A549 treated with Hydrocortisone at 1 μM for 4 hours (cell line): ENCODE measurements at places on chromosomes 4 and X. TPM values are rescaled to one million over a fixed set of nuclear protein-coding genes. Genes with fewer than 3 reads are reported as not detected.

LIMCH1 gene
- 34.4 to 58.1 TPM (median 48.0 TPM) in 5 replicates for total RNA-seq

STK32B gene
- total RNA-seq: 14.8 to 18.1 TPM (median 15.5 TPM) in 5 replicates

TLL1 gene
- total RNA-seq: 0.13 to 0.22 TPM (median 0.21 TPM) in 5 replicates

XIAP gene
- 24.6 to 35.2 TPM (median 28.1 TPM) in 5 replicates for total RNA-seq

ZNF674 gene
- total RNA-seq: 2.2 to 3.5 TPM (median 2.8 TPM) in 5 replicates

BMP3 gene
- not detected in 5 replicates for total RNA-seq

ARAP2 gene
- 0.36 to 0.77 TPM (median 0.41 TPM) in 5 replicates for total RNA-seq

AMOT gene
- 0.03 to 0.05 TPM (median 0.03 TPM) in 3 of 5 replicates, not detected in the others for total RNA-seq

ANKRD50 gene
- total RNA-seq: 3.4 to 7.5 TPM (median 5.6 TPM) in 5 replicates

NKX6-1 gene
- 0.32 to 0.47 TPM (median 0.41 TPM) in 5 replicates for total RNA-seq

PNCK gene
- 0.13 to 0.44 TPM (median 0.26 TPM) in 3 of 5 replicates, not detected in the others for total RNA-seq

GAB1 gene
- total RNA-seq: 1.6 to 3.8 TPM (median 2.3 TPM) in 5 replicates

WDFY3 gene
- 5.7 to 11.1 TPM (median 7.3 TPM) in 5 replicates for total RNA-seq

ANXA3 gene
- total RNA-seq: 60.0 to 74.2 TPM (median 65.4 TPM) in 5 replicates

WDR17 gene
- total RNA-seq: 1.5 to 2.0 TPM (median 1.6 TPM) in 5 replicates

DCX gene
- not detected in 5 replicates for total RNA-seq

FAM241A gene
- total RNA-seq: 0.68 to 0.99 TPM (median 0.76 TPM) in 5 replicates

ASB9 gene
- total RNA-seq: 19.9 to 25.9 TPM (median 22.0 TPM) in 5 replicates

GRIA2 gene
- total RNA-seq: not detected in 5 replicates

UGT2B15 gene
- 0.05 to 0.13 TPM (median 0.07 TPM) in 4 of 5 replicates, not detected in the other for total RNA-seq

GLRA2 gene
- total RNA-seq: not detected in 5 replicates

RBMX2 gene
- total RNA-seq: 27.2 to 33.0 TPM (median 28.2 TPM) in 5 replicates

XKRX gene
- 0.55 to 1.1 TPM (median 0.82 TPM) in 5 replicates for total RNA-seq

DCAF4L1 gene
- 0.08 to 0.14 TPM (median 0.10 TPM) in 5 replicates for total RNA-seq

NAA11 gene
- total RNA-seq: not detected in 5 replicates

SLC9B1 gene
- 0.10 TPM in 1 of 5 replicates, not detected in the others for total RNA-seq

SPOCK3 gene
- 0.13 to 0.36 TPM (median 0.16 TPM) in 5 replicates for total RNA-seq

ATOH1 gene
- not detected in 5 replicates for total RNA-seq

HSPA4L gene
- total RNA-seq: 6.2 to 9.4 TPM (median 6.6 TPM) in 5 replicates

USP11 gene
- 45.6 to 60.7 TPM (median 52.5 TPM) in 5 replicates for total RNA-seq

RTL5 gene
- total RNA-seq: 2.1 to 2.9 TPM (median 2.3 TPM) in 5 replicates

NPY1R gene
- total RNA-seq: 0.08 to 0.17 TPM (median 0.12 TPM) in 4 of 5 replicates, not detected in the other

NDST3 gene
- total RNA-seq: not detected in 5 replicates

TRIM61 gene
- total RNA-seq: not detected in 5 replicates

IL2 gene
- total RNA-seq: not detected in 5 replicates

PITX2 gene
- 0.68 to 1.0 TPM (median 0.82 TPM) in 5 replicates for total RNA-seq

BEND2 gene
- total RNA-seq: not detected in 5 replicates

LRCH2 gene
- total RNA-seq: 0.02 to 0.03 TPM (median 0.03 TPM) in 5 replicates

FRMPD4 gene
- 0.03 to 0.13 TPM (median 0.08 TPM) in 5 replicates for total RNA-seq
